ENCODE measurements at places on chromosomes 5 and 9.

DNA sequence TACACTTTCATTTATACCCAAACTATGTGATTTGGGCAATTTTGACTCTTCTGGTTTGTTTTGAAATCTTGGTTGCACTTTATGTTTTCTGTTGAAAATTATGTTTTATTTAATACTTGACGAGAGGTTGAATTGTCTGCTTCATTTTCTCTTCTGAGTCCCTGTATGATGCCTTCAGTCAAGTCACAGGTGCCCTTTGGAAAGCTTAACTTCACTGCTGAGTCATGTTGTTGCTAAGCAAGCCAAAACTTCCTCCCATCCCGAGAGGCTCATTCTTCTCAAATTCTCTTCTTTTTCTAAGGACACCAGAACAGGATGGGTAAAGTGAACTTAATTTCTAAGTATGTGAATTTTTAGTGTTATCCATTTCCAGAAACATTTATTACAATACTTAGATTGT lies 455.3 kb upstream of the PTGER4 start:
- no peak for DNase-seq
- peak overlapping the region; percentile 66 for H3K4me3 ChIP-seq
- peaks cover 67% of the 10 kb centered on the region for H3K4me1 ChIP-seq
- peak overlapping the region; percentile 91 for H3K27ac ChIP-seq

- no peak for DNase-seq
- H3K27ac ChIP-seq, result no peak overlapping the region
- no peaks in the 10 kb centered on the region for H3K36me3 ChIP-seq
- no peak overlapping the region for H3K4me3 ChIP-seq
Observed at GRCh38 chr5:98432378-98432777, 341.1 kb upstream of the RGMB start.

GRCh38 chr9:35859310-35859989 lies 10.8 kb downstream of the OR13J1 start:
- DNase-seq, result no peak
- H3K27me3 ChIP-seq, result peaks cover 6% of the 10 kb centered on the region
- no peaks in the 10 kb centered on the region for H3K36me3 ChIP-seq
- H3K4me3 ChIP-seq, result no peak overlapping the region
- H3K4me1 ChIP-seq, result no peaks in the 10 kb centered on the region

- H3K27me3 ChIP-seq, result no peaks in the 10 kb centered on the region
- H3K27ac ChIP-seq, result no peak overlapping the region
- H3K36me3 ChIP-seq, result peaks cover 20% of the 10 kb centered on the region
- peaks cover 11% of the 10 kb centered on the region for H3K4me1 ChIP-seq
Observed at GRCh38 chr9:112119225-112120029, 55.7 kb downstream of the SUSD1 start.

- no peak overlapping the region for H3K27ac ChIP-seq
- DNase-seq, result no peak
Observed at GRCh38 chr5:71483355-71483754, 27.9 kb downstream of the BDP1 start.

- no peak overlapping the region for H3K4me3 ChIP-seq
- no peak overlapping the region for H3K27ac ChIP-seq
- peaks cover 4% of the 10 kb centered on the region for H3K4me1 ChIP-seq
- H3K27me3 ChIP-seq, result peaks cover 19% of the 10 kb centered on the region
Observed at GRCh38 chr9:27385606-27386322, 88.8 kb upstream of the EQTN start.

- DNase-seq, result no peak
- no peaks in the 10 kb centered on the region for H3K4me1 ChIP-seq
- H3K36me3 ChIP-seq, result peaks cover 8% of the 10 kb centered on the region
- no peak overlapping the region for H3K4me3 ChIP-seq
- no peaks in the 10 kb centered on the region for H3K27me3 ChIP-seq
Observed at GRCh38 chr5:860506-861150, 9.8 kb upstream of the ZDHHC11 start.

DNA sequence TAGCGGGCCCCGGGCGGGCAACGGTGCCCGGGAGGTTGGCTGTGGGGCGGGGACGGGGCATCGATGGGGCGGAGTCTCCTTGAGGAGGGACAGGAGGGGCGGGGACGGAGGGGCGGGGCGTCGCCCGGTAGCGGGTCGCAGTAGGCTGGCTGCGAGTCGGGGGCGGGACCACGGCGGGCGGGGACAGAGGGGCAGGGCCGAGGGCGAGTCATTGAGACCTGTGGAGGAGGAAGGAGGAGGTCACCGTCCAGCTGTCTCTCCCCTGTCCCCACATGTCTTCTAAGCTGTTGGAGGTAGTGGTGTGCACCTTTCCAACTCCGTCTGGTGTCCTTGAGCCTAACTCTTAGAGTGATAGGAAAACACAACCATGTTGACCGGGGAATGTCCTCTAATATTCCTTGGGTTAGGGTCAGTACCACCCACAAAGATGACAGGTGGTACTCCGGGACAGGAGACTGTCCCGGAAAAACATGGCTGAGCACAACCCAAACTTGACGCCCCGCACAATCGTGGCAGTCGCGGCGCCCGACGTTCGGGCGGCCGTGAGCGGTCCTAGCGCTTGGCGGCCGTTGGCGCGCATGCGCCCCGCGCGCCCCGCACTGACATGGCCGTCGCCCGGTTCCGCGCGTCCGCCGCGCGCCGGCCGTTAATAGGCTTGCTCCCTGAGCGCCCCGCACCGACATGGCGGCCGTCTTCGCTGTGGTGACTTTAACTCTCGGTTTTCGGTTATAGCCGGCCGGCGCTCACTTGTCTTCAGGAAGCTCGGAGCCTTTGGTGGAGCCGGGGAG lies at the start of the genes CRAT and PTPA:
Gene CRAT, minus strand, starts transcription at position 54 of the 788 bp plus-strand sequence. CDS start 284 bp downstream, outside the sequence.
Gene PTPA, plus strand, starts transcription at position 676 of the 788 bp plus-strand sequence. CDS start 186 bp downstream, outside the sequence.
- peaks cover 4% of the 10 kb centered on the region for H3K36me3 ChIP-seq
- peak within 1 kb of the TSS; percentile 94 for H3K27ac ChIP-seq
- DNase-seq, result peak; percentile 89
- no peaks in the 10 kb centered on the region for H3K27me3 ChIP-seq
- H3K4me3 ChIP-seq, result peak within 1 kb of the TSS; percentile 96
- H3K4me1 ChIP-seq, result peaks cover 36% of the 10 kb centered on the region

DNA sequence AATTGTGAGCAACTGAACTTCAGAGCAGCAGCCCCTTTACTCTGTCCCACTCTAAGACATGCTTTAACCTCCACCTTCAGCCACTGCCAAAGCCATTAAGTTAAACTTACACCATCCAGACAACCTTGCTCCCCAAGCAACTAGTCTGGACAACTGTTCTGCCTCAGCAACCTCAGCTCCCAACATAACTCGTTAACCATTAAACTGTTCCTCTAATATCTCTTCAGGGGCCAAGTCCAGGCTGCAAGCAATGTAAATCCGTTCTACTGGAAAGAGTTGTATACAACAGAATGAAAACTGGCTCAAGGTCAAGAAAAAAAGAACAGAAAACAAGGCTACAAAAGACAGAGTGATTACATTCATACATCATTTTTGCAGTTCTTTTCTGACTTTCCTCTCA lies 131.7 kb upstream of the TARS1 start:
- no peak overlapping the region for H3K4me3 ChIP-seq
- no peaks in the 10 kb centered on the region for H3K27me3 ChIP-seq
- no peak overlapping the region for H3K27ac ChIP-seq
- H3K36me3 ChIP-seq, result no peaks in the 10 kb centered on the region
- DNase-seq, result no peak

DNA sequence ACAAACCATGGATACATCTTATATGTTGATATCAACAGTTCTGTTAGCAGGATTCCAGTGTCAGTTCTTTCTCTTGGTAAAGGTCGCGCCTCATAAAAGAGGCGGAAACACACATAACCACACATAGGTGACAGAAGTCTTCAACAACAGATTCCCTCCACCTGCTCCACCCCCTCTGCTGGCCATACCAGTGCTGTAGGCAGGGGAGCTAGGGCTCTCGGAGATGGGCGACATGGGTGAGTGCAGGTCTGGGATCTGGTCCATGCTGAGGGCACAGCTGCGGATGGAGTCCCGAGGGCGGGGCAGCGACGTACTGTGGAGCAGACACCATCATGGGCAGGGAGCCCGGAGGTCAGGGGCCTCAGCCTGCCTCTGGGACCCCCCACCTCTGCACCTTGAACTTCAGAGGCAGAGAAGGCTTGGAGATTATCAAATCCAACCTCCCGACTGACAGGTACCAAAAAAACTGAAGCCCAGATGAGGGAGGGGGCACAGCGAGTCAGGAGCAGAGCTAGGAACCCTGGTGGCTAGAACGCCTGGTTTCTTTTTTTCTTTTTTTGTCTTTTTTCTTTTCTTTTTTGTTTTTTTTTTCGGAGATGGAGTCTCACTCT lies 12.0 kb upstream of the TOR2A start:
- DNase-seq, result no peak
- H3K36me3 ChIP-seq, result peaks cover 38% of the 10 kb centered on the region
- no peaks in the 10 kb centered on the region for H3K4me1 ChIP-seq
- H3K27me3 ChIP-seq, result no peaks in the 10 kb centered on the region
- no peak overlapping the region for H3K4me3 ChIP-seq
- peak overlapping the region; percentile 44 for H3K27ac ChIP-seq

GRCh38 chr9:80540387-80540786 lies 968.6 kb downstream of the TLE4 start:
- H3K36me3 ChIP-seq, result no peaks in the 10 kb centered on the region
- H3K4me3 ChIP-seq, result no peak overlapping the region
- H3K27ac ChIP-seq, result no peak overlapping the region
- DNase-seq, result no peak

DNA sequence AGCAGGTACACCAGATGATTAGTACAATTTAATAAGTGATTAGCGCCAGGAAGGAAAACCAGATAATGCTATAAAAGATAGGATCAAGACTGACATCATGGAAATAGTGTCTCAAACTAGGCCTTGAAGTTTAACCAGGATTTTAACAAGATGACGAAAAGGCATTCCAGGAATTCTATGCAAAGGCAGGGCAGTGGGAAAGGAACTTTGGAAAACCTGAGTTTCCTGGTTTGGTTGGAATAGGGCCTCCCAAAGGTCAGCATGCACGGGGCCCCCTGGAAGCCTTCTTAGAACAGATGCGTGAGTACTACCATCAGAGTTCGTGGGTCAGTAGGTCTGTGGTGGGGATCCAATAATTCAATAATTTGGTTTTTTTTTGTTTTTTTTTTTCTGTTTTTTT lies 935.2 kb upstream of the DMAC1 start:
- H3K4me1 ChIP-seq, result no peaks in the 10 kb centered on the region
- no peak overlapping the region for H3K4me3 ChIP-seq
- no peaks in the 10 kb centered on the region for H3K27me3 ChIP-seq

DNA sequence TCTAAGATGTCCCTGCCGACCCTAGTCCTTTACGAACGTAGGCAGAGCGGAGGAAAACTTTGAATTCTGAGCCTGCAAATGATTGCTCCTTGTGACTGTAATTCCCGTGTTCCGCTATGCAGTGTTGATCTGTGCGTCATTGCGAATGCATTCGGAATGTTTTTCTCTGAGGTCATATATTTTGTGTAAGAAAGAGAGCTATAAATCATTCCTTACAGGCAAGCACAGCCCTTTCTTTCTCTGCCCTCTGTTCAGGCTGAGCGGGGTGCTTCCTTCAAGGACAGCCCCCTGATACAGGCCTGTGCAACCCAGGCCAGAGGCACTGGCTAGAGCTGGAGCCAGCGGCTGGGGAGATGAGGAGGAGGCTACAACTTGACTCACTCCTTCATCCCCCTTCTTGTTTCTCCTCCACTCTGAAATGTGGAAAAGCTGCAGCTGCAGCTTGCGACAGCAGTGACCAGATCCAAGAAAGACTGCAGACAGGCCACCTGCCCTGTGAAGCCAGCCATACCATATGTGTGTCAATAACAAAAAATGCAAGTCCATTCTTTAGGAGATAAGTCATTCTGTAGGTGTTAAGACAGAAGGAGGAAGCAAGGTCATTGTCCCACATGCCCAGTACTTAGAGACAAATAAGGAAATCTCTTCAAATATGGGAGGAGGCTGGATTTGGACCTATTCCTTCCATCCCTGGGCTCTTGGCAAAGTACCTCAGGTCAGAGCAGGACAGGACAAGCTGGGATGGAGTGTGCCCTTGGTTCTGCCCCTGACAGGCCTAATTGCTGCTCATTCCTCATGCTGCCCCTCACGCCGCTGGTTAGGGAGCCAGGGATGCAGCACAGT lies 345.7 kb upstream of the WWC1 start:
- no peak overlapping the region for H3K4me3 ChIP-seq
- no peak overlapping the region for H3K27ac ChIP-seq
- DNase-seq, result no peak
- H3K4me1 ChIP-seq, result no peaks in the 10 kb centered on the region

- H3K36me3 ChIP-seq, result no peaks in the 10 kb centered on the region
- peaks cover 3% of the 10 kb centered on the region for H3K27me3 ChIP-seq
- DNase-seq, result no peak
- no peak overlapping the region for H3K27ac ChIP-seq
Observed at GRCh38 chr9:130276955-130277354, 11.4 kb downstream of the HMCN2 start.

- no peaks in the 10 kb centered on the region for H3K27me3 ChIP-seq
- H3K4me1 ChIP-seq, result no peaks in the 10 kb centered on the region
- H3K27ac ChIP-seq, result no peak overlapping the region
Observed at GRCh38 chr9:120702075-120702474, 12.2 kb downstream of the MEGF9 start.

DNA sequence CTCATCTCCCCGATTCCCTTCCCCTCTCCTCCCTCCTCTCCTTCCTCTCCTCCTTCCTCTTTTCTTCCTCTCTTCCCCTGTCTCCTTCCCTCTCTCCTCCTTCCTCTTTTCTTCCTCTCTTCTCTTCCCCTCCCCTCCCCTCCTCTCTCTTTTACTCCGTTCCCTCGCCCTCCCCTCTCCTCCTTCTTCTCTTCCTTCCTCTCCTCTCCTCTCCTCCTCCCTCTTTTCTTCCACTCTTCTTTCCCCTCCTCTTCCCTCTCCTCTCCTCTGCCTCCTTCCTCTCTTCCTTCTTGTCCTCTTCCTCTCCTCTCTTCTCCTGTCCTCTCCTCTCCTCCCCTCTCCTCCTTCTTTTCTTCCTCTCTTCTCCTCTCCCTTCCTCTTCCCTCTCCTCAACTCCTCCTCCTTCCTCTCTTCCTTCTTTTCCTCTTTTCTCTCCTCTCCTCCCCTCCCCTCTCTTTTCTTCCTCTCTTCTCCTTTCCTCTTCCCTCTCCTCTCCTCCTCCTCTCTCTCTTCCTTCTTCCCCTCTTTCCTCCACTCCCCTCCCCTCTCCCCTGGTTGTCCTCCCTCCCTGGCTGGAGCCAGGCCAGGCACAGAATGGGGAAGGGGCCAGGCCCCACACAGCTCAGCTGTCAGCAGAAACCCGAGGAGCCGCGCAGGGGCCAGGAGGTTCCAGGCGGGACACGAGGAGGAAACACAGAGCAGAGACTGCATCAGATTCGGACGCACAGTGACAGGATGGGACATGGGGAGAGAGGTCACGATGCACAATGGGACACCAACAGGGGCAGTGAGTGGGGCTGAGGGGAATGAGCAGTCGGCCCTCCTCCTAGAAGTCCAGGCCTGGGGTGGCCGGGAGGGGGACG lies 48.0 kb downstream of the CAMK2A start:
- H3K27me3 ChIP-seq, result peaks cover 3% of the 10 kb centered on the region
- no peaks in the 10 kb centered on the region for H3K36me3 ChIP-seq
- H3K4me1 ChIP-seq, result no peaks in the 10 kb centered on the region
- H3K4me3 ChIP-seq, result no peak overlapping the region
